ENCODE measurements at places on chromosomes 2 and 18.

- DNase-seq: no peak
These were observed 88.0 kb upstream of the GPC1 start for GRCh38 chr2:240347373-240347940.

- DNase-seq: no peak
These were observed 99.5 kb downstream of the MAPK4 start for GRCh38 chr18:50659091-50660003.

- no peak for DNase-seq
These were observed 35.3 kb downstream of the SLC66A2 start for GRCh38 chr18:79916128-79916494.

DNA sequence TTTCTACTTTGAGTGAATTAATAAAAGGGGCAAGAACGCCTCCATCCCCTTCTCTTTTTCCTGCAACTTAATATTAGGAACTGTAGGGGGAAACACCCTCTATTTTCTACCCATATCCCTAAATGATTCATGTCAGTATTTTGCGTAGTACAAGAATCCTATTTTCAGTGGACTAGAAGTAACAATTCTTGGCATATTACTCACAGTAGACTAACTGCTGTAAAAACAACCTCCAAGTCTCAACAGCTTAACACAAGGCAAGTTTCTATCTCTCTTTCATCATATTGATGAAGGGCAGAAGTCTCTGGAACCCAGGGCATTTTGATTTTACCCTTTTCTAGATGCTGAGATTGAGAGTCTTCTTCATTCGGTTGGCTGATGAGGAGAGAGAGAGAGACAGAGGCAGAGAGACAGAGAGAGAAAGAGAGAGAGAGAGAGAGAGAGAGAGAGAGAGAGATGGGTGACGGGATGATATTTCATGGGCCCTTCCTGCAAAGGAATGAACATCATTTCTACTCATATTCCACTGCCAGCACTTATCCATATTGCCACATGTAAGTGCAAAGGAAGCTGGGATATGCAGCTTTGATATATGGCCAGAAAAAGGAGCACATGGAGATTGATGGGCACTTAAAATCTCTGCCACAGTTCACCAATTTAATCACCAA, 481.6 kb downstream of the LPIN1 start:
- DNase-seq: no peak

DNA sequence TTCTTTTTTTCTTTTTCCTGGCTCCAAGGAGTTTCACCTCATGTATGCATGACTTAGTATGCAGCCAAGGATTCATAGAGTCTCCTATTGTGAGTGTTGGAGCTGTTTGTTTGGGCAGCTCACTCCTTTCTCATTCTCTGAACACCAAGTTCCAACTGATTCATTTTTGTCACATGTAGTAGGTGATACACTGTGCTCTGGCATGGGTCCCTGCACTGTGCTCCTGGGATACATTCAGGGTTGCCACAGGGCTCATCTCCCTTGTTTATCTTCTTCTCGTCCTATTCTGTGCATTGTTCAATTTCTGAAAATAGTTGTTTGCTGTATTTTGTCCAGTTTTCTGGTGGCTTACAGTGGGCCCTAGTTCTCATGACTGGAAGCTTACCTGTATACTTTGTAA, 96.8 kb downstream of the ZNF407 start:
- DNase-seq: no peak

DNA sequence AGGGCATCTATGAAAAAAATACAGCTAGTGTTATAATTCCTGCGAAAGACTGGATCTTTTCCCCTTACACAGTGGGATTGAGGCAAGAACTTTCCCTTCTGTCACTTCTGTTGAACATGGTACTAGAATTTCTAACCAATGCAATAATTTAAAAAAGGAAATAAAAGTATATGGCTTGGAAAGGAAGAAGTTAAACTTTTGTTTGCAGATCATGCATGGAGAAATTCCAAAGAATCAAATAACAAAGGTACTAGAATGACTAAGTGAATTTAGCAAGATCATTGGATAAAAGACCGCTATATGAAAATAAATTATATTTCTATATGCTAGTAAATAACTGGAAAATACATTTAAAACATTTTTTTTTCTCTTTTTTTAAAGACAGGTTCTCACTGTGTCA, 31.0 kb upstream of the SH3BP4 start:
- DNase-seq: no peak

DNA sequence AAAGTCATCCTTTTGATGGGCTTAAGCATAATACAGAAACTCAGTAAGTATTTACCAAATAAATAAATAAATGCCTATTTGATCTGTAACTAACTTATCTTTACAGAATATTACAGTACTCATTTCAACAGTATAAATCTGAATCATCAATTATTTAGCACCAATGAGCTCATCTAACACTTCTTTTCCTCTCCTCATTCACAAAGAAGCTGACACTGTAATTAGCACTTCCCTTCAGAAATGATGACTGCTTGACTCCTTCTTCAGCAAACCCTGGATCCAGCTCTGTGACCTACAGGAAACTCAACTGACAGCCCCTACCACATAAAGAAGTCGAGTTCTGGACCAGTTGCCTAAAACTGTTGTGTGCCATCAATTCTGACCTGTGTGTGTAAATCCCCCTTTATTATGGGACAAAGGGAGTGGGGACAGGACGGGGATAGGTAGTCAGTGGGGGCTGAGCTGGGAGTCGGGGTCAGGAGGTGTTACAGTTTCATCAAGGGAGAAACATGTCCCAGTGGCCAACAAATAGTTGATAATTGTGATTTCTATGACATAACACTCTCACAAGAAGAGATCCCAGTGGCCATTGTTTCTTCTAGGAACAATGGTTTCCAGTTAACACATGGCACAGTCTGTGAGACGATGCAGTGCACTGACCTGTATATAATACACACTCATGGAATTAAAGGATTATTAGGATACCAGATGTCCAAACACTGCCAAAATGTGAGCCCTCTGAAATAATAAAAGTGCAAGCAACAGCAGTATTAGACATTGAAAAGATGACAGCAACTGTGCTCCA, 68.7 kb downstream of the STK39 start:
- no peak for DNase-seq

DNA sequence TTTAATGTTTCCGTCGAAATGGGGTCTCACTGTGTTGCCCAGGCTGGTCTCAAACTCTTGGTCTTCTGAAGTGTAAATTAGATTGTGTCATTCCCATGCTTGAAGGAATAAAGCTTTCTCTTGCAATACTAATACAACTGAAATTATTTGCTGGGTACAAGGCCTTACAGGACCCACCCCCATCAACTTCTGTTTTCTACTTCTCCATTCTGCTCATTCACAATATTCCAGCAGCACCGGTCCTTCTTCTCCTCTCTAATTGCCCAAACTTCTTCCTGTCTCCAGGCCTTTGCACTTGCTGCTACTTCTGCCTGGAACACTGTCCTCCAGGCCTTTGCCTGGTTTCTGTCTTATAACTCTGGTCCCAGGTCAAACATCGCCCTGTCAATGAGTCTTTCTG, 73.8 kb downstream of the APOB start:
- no peak for DNase-seq

DNA sequence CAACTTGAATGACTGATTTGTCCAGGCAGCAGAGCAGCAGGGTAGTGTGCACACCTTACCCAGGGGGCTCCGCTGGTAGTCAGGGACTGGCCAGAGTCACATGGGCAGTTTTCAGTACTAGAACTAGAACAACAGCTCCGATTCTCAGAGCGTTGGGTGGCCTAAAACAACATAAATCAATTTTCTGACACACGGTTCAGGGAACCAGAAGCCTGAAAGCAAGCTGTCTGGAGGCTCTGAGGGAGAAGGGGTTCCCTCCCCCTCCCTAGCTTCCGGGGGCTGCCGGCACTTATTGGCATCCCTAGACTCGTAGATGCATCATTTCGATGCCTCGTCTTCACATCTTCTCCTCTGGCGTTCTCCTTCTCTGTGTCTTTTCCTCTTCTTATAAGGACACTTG, 13.4 kb upstream of the ITGB6 start:
- no peak for DNase-seq

DNA sequence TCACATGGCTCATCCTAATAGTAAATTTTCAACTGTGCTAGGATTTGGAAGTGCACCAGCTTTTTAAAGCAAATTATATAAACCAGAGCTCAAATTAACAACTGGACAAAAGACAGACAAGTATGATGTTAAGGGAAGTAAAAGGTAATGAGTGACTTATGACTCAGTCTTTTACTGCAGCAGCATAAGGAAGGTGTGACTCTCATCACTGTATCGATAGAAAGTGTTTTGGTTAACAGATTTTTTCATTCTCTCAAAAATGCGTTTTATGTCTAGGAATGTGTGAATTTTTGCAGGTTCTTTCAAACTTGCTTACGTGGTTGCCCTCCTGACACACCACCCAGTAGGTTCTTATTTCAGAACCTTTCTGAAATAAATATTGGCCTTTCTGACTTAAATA, 244.2 kb upstream of the BOD1L2 start:
- no peak for DNase-seq

- no peak for DNase-seq
These were observed 938.9 kb downstream of the TDRD15 start for GRCh38 chr2:22062679-22063078.

GRCh38 chr2:7994397-7994951, 687.4 kb upstream of the ID2 start:
- DNase-seq: no peak

DNA sequence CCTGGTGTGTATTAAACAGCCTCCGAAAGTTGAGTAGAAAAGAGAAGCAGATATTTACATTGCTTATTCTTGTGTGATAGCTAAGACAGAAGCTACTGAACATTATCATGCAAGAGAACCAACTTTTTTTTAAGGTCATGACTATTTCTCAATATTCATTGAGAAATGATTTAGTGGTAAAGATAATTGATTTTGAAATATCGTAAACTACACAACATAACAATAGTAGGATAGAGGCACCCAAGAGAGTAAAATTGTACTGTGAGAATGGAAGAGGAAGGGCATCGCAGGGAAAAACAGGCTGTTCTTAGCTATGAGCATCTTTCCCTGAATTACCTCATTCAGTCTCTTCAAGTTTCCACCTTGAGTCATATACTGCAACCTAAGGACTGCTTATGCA, 25.2 kb downstream of the HRH4 start:
- DNase-seq: no peak

DNA sequence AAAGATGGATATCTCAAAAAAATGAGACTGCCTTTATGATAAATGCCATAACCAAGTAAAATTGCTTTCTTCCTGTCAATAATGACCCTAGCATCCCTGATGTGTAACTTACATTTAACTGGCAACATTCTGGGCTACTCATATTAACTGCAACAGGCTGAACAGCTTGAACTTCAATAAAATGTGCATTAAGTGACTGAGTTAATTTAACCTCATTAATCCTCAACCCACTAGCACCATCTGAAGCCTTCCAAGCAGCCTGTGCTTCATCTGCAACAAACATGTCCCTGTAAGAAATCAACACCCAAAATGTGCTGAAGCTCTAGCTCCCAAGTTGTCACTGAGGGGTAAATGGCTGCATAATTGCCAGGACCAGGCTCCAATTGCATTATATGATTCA, 296.2 kb upstream of the ZC3H15 start:
- no peak for DNase-seq

- no peak for DNase-seq
These were observed 9.4 kb downstream of the MBD2 start for GRCh38 chr18:54215069-54215468.

DNA sequence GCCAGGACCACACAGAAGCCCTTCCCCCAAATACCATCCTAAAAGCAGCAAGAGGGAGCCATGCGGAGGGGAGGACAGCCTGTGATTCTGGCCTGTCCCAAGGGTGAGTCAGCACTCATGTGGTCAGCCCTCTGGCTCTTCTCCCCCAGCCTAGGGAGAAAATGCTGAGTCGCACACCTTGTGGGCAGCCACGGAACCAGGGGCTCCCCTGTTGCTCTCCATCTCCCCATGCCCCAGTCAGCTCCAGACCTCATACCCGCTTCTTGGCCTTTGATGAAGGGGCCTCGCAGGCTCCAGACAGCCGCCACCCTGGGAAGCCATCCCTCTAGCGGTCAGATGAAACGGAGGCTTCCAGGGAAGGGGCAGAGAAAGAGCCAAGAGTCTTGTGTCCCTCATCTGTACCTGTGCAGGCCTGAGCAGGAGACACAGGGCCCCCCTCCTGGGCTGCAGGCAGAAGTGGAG, 181.3 kb upstream of the SIX2 start:
- no peak for DNase-seq

- peak; percentile 56 for DNase-seq
These were observed 22.2 kb upstream of the ITSN2 start for GRCh38 chr2:24382363-24383073.

- DNase-seq: no peak
These were observed 61.8 kb downstream of the COMMD1 start for GRCh38 chr2:61967262-61967661.

- no peak for DNase-seq
These were observed 3.4 kb downstream of the ZEB2 start for GRCh38 chr2:144516411-144516980.

All from CD4-positive, alpha-beta T cell treated with Interferon gamma for 1 hour (primary cell).